ENCODE measurements at places on chromosomes 3 and 15.

DNA sequence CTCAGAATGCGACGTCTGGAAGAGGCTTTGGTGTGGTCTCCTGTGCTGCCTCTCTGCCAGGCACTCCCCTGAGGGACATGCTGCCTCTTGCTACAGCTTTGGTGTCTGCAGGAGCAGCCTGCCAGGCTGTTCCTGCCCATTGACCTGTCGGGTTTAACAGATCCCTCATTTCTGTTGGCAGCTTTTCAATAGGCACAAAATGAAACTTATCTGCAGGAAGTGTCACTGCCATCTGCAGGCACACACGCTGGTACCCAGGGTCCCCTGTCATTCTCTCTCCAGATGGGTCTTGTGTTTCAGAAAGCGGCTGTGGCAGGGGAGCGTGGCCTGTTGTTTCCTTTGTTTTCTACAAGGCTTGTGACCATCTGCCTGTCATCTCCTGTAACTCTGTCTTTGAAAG, 328.3 kb upstream of the CHRM5 start:
- DNase-seq = no peak

GRCh38 chr15:67911727-67912126, 71.9 kb upstream of the RNU6-1 start:
- no peak for DNase-seq

DNA sequence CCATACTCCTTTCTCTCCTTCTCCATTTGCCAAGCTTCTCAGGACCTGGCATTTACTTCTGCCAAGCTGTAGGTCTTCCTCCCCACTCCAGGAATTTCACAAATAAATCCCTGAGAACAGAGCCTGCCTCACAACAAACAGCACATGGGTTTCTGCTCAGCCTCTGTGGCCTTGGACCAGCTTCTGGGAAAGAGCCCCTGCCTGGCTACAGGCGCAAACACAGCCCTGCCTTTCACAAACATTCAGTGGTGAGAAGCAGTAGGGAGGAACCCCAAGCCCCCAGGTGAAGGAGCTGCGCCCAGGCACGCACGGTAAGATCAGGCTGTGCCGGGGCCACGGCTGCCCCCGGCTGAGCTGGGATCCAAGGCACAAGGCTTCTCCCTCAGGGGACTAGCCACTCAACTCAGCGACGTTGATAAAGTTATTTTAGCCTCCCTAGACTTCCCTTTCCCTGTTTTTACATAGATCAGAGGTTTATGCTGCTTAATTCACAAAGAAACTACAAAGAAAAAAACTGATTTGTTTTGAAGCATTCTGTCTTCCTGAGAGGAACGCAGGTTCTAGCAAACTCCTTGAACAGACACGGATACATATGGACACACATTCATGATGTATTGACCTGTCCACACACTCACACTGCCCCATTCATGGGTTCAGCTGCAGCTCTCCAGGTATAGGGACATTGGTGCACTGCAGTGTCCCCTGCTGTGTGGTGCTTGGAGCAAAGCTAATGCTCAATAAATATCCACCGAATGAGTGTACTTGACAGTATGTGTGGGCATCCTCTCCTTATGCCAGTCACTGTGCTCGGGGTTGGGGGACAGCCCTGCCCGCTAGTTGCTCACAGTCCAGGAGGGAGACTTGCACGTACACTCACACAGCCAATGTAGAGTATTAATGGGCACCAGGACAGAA, 25.4 kb downstream of the HES1 start:
- no peak for DNase-seq

DNA sequence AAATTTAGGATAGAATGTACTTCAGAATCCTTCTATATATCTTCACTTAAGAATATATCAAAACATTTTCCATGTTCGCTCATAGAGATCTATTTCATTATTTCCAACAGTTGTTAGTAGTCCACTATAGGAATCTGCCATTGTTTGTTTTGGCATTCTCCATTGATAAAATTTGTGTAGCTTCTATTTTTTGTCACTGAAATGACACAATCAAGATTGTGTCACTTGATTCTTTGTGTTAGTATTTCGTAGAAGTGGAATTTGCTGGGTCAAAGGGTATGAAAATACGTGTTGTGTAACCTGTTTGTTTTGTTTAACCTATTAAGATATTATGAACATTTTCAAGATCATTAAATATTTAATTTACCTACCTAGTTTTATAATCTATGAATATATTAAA, 15.9 kb upstream of the GPR156 start:
- DNase-seq = no peak

GRCh38 chr3:146524961-146525360, 19.4 kb downstream of the PLSCR1 start:
- no peak for DNase-seq

DNA sequence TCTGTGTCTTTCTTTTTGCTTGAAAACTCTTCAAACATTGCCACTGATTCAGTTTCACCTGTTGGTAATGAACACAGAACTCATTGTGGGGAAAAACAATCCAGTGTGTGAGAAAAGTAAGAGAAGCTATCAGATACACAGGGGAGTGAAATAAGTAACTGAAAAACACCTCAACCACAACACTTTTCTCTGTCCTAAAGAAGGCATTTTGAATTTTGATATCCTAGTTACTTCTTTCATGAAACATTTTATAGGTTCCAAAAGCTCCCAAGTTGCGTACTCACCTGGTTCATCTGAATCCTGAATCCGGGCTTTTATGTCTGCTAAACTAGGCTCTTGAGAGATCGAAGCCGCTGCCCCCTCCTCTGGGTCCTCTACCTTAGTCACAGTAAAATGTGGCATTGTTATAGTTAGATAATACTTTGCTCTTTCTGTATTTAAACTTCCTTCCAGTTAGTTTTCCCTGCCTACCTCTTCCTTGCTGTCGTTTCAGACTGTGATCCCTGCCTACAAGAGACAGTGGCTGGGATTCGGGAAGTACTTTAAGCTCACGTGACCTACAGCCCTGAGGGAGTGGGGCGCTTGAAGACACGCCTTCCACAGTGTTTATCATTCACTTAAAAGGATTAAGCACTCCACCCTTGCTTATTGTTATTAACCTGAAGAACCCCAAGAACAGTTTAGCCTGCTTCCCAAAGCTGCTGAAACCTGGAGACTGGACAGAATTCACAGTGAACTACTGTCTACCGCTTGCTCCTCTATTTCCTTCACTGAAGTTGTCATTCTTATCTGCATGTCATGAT, 19.1 kb downstream of the SLC12A6 start:
- DNase-seq = no peak

DNA sequence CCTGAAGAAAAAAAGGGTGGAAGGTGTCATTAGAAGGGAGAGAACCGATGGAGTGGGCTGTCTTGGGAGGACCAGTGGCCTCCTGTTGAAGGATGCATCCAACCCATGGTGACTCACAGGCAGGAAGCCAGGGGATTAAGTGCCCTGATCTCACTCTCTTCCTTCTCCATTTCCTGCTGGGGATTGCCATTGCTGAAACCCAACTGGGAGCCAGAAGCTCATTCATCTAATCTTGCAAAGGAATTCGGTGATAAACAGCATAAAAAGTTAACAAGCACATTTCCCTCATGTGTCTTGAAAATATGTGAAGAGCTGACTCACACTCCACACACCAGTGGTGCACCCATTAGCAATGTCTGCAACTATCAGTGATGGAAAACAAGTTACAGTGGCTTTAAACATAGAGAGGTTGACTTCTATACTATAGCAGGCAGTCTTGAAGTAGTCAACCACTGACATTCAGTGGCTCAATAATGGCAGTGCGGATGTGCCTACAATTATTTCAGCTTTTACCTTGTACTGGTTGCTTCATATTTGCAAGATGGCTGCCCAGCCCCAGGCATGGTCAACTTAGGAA, 12.8 kb upstream of the CSRNP1 start:
- peak; percentile 93 for DNase-seq

DNA sequence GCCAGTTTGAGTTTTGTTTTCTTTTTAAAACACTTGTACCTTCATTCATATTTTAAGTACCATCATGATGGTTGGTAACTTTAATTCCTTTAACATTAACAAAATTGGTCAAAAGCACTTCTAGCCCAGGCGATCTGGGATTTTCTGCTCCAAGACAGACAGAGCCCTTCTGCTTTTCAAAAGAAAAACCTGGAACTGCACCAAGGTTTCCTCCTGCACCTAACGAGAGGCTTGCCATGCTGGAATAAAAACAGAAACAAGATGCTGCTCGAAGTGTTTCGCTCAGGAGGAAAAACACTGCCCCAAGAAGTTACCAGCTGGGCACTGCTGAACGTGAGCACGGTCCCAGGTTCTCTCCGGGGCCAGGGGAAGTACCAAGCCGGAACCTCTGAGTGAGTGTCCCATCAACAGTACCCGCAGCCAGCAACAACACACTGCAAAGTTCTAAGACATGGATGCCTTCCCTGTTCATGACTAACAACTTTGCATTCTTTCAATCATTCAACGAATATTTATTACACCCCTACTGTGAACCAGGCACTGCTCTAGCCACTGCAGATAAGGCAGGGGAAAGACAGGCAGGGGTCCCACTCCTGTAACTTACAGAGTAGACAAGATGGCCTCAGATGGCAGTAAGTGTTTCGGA, 98.8 kb downstream of the XXYLT1 start:
- no peak for DNase-seq

DNA sequence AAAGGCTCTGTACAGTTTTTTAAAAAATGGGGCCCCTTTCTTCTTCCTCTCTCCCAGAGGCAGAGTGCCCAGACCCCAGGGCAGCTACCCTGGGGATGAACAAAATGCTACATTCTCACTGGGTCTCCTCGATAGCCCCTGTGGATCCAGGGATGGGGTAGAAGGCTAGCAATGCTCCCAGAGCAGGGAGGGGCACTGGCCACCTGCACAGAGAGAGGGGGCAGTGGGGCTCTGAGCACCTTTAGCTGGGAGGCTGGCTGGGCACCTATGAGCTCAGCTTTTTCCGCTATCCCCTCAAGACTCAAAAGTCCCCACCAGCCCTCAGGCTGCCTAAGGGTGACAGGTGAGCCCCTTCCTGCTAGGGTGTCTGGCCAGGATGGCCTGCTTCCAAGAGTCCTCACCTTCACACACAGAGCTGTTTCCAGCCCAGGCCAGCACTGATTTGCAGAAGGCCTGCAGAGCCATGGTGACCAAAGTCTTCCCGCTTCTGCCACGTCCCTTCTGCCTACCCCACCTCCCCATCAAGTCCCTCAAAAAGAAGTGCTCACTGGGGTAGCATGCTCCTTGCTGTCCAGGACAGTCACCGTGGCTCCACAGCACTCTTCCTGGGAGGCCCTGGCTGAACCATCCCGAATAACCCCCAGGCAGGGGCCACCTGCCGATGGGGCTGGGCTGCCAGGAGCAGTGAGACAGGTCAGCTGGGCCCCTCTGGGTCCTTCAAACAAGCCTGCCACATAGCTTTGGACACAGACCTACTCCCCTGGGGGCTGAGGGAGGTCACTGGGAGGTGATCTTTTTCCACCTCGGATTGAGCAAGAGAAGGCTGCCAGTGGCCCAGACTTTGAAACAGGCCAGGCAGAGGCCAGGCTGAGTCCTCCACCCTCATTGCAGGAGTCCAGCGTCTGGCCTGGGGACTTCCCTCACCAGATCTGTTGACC, 20.4 kb downstream of the BMF start:
- DNase-seq = no peak

Measured in AG09309 (cell line).